ENCODE measurements at places on chromosomes 12 and 14. TPM values are rescaled to one million over a fixed set of nuclear protein-coding genes. Genes with fewer than 3 reads are reported as not detected.

SMCO2 gene
- not detected for total RNA-seq

EFS gene
- 104 TPM for total RNA-seq

CSRP2 gene
- total RNA-seq: 76.4 TPM

SERPINA10 gene
- not detected for total RNA-seq

C12orf56 gene
- 0.51 TPM for total RNA-seq

MIP gene
- not detected for total RNA-seq

EML5 gene
- 1.3 TPM for total RNA-seq

LTBP2 gene
- total RNA-seq: 1.3 TPM

DEPDC4 gene
- 4.1 TPM for total RNA-seq

PRPH gene
- total RNA-seq: 0.70 TPM

ANGEL1 gene
- 38.8 TPM for total RNA-seq

CDKL1 gene
- total RNA-seq: 6.1 TPM

OR10P1 gene
- not detected for total RNA-seq

POTEM gene
- total RNA-seq: not detected

PLEKHG7 gene
- not detected for total RNA-seq

RNU4-1 gene
- 4,497 TPM for total RNA-seq

OAS1 gene
- not detected for total RNA-seq

PMEL gene
- total RNA-seq: 36.9 TPM

RDH5 gene
- total RNA-seq: 14.2 TPM

ASB2 gene
- 3.5 TPM for total RNA-seq

CFAP73 gene
- not detected for total RNA-seq

CCNK gene
- 71.8 TPM for total RNA-seq

DDX55 gene
- 42.8 TPM for total RNA-seq

P2RX7 gene
- 0.12 TPM for total RNA-seq

ST8SIA1 gene
- total RNA-seq: 64.7 TPM

KCNJ8 gene
- 4.6 TPM for total RNA-seq

KLRK1 gene
- not detected for total RNA-seq

RPS6KL1 gene
- 14.1 TPM for total RNA-seq

GALNT16 gene
- 18.5 TPM for total RNA-seq

PPP1R1A gene
- total RNA-seq: 9.1 TPM

CFAP54 gene
- 3.1 TPM for total RNA-seq

DENND5B gene
- 33.9 TPM for total RNA-seq

COQ5 gene
- 38.5 TPM for total RNA-seq

LAG3 gene
- 4.7 TPM for total RNA-seq
